Bone marrow (tissue), 2 donors: ENCODE measurements at places on chromosomes 7 and 10.

DNA sequence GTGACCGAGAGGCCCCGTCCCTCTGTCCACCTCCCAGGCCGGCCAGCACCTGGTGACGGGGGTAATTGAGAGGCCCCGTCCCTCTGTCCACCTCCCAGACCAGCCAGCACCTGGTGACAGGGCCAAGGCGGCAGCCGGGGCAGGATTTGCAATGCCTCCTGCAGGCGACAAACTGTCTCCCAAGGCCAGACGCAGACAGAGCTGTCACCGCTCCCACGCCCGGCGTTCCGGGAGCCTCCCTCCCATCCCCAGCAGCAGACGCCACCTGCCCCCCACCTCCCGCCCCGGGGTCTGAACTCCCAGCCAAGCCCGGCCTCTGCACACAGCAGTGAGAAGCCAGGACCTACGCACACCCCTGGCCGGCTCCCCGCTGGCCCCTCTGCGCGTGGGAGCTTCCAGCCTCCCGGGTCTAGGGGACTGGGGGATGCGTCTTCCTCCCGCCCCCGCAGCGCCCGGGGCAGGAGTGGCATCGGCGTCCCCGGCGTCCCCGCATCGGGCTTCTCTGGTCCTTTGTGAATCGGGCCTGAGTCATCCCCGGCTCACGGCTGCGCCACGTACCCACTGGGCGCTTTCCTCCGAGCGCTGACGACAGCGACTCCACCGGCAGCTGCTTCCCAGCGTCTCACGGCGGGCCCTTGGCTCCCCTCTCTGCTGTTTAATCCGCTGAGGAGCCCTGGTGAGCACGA is 95.1 kb upstream of the DIP2C start:
- DNase-seq = peak; percentile 49

DNA sequence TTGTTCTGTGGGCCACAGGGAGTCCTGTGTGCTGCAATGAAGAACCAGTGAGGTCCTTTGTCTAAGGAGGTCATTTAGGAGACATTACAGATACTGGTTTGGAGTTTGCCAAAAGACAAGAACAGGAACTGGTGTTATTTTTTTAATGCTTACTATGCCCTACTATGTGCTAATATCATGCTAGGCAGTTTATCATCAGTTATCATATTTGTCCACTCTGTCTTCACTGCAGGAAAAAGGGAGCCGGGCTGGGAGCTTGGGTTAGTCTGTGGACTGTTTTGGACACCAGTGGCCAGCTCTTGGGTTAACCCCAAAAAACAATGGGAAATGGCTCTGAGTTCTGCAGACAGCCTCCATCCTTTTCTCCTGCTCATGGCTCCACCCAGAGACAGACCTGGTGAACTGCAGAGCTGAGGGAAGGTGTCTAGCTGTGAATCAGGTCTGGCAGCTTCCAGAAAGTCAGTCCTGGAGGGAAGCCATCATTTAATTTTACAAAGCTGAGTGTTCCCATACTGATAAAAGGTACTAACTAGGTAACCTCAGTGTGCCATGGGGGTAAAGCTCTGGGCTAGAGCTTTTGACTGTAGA is 101.2 kb upstream of the ZNF746 start:
- DNase-seq = no peak

- no peak for DNase-seq
Observed at GRCh38 chr10:68086011-68086410, 10.9 kb upstream of the HERC4 start.

- DNase-seq = no peak
Observed at GRCh38 chr10:87733081-87733480, 73.4 kb downstream of the PAPSS2 start.

- DNase-seq = no peak
Observed at GRCh38 chr7:43729924-43730248, 563 bp upstream of the COA1 start.

DNA sequence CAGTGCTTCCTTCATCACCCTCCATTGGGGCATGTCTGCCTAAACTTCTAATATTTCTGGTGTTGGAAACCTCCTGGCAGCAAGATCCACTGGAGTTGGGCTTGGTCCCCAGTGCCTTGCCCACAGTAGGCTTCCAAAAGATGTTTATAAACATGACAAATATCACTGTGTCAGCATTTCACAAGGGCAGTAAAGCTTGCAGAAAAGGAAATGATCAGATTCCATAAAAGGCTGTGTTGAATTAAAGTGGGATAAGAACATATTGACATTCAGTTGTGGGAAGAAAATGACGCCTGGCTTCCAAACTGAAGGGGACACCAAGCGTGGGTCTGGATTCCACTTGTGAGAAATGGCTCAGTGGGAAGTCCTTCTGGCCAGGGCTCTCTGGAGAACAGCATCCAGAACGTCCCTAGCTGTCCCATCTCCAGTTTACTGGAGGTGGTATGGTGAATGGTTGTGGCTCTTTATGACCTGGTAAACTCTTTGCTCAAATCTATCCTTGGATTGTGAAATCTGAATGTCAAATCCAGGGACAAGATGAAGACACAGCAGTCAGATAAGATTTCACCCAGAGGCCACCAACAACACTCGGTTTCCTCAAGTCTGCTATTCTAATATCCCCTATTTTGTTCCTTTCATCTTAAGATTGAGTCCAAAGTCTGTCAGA is 287.2 kb downstream of the TNS3 start:
- no peak for DNase-seq

GRCh38 chr7:103065667-103066066 is 8.9 kb downstream of the FBXL13 start:
- DNase-seq = peak; percentile 2

- DNase-seq = no peak
Observed at GRCh38 chr7:71761336-71761735, 629.4 kb downstream of the GALNT17 start.

- no peak for DNase-seq
Observed at GRCh38 chr10:67695555-67695954, 440 bp downstream of the CTNNA3 start.

- no peak for DNase-seq
Observed at GRCh38 chr7:103148131-103148993, 537 bp downstream of the NAPEPLD start.

GRCh38 chr7:83130191-83130590 is 32.5 kb downstream of the PCLO start:
- no peak for DNase-seq

DNA sequence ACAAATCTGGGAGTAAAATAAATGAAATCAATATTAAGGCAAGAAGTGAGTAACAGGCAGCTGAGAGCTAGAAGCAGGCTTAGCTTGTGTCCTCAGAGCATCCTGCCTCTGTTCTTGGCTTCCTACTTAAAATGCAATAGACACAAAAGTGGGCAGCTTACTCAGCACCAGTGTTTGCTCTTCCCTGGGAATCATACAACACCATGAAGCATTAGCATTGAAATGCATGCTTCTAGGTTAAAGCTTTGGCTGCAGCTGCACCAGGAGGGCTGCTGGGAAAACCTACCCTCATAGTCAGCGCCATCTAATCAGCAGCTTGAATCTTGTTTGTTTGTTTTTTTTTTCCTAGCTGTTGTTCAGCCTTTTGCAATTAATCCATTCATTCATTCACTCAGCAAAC is 104.2 kb upstream of the VWC2 start:
- no peak for DNase-seq

DNA sequence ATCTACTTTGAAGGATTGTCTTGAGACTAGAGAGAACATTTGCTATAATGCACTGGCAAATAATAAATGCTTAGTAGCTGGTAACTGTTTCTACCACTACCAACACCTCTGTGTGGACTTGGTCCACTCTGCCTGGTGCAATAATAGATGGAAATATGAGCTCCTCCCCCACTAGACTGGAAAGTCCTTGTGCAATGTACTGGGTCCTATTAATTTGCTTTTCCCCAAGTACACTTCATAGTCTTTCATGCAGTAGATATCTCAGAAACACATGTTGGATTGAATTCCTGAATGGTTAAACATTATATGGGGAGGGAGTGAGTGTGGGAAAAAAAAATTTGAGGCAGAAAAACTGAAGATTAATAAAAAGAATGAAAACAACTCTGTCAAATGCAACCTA is 119.3 kb downstream of the C10orf90 start:
- no peak for DNase-seq

GRCh38 chr7:151301471-151302462 is 39.8 kb upstream of the NUB1 start:
- no peak for DNase-seq

- DNase-seq = no peak
Observed at GRCh38 chr10:22086730-22087401, 83.3 kb upstream of the DNAJC1 start.

DNA sequence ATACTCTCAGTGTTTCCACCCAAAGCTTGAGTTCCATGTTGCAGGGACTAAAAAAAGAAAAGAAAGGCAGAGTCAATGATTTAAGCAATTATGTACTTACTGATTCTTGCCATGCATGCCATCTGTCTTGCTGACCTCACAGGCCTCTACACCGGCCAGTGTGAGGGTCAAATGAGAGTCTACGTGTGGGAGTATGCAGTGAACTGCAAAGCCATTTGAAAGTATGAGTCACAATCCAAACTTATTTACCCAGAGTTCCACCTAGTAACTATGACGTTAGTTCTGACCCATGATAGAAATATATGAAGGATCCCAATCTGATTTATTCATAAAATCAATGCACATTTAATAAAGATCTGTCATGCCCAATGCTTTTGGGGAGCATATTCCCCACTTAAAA is 26.5 kb downstream of the PDE1C start:
- no peak for DNase-seq

- no peak for DNase-seq
Observed at GRCh38 chr10:8840356-8840755, 785.9 kb downstream of the GATA3 start.

- no peak for DNase-seq
Observed at GRCh38 chr7:52715701-52716100, 319.7 kb upstream of the POM121L12 start.

- no peak for DNase-seq
Observed at GRCh38 chr7:1052031-1052818, 7.9 kb downstream of the GPR146 start.

DNA sequence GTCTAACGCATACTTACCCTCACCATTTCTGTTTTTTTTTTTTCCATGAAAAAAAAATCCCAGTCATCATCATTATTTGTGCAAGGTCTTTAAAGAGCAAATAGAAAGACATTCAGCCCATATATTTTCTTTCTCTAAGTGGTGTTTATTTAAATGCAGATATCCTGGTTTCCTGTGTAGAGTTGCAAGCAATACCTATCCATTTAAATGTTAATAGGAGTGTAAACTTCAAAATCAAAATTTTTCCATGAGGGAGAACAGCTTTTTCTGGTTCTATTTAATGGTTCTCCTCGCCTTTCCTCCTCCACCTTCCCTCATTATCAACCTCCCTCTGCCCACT is 120.1 kb upstream of the AGK start:
- no peak for DNase-seq

DNA sequence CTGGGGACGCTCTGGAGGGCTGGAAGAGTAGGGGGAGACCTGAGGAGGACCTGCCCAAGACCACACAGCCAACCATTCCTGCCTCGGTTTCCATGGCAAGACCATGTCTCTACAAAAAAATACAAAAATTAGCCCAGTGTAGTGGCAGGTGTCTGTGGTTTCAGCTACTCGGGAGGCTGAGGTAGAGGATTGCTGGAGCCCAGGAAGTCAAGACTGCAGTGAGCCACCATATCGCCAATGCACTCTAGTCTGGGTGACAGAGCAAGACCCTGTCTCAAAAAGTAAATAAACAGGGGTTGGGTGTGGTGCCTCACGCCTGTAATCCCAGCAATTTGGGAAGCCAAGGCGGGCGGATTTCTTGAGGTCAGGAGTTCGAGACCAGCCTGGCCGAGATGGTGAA is 48.7 kb downstream of the CLIP2 start:
- no peak for DNase-seq

GRCh38 chr10:43867667-43868565 is 219.2 kb upstream of the ZNF32 start:
- DNase-seq = no peak

GRCh38 chr7:150778738-150779301 is 21.3 kb downstream of the TMEM176B start:
- peak; percentile 61 for DNase-seq

GRCh38 chr10:92699518-92700381 is 10.0 kb downstream of the HHEX start:
- peak; percentile 27 for DNase-seq

GRCh38 chr7:42238709-42239366 is 1.8 kb upstream of the GLI3 start:
- DNase-seq = no peak

DNA sequence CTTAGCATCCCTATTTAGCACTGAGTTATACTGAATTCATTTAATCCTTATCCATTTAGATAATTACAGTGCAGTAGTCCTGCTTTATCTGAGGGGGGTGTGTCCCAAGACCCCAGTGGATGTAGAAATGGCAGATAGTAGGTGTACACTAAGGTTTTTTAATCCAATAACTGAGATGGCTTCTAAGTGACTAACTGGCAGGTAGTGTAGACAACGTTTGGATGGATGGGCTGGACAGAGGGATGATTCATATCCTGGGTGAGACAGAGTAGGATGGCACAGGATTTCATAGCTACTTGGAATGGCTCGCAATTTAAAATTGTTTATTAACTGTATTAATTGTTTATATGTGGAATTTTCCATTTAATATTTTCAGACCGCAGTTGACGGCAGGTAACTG is 295.6 kb downstream of the CCDC3 start:
- no peak for DNase-seq
